ENCODE measurements at places on chromosomes 7 and 10.

DNA sequence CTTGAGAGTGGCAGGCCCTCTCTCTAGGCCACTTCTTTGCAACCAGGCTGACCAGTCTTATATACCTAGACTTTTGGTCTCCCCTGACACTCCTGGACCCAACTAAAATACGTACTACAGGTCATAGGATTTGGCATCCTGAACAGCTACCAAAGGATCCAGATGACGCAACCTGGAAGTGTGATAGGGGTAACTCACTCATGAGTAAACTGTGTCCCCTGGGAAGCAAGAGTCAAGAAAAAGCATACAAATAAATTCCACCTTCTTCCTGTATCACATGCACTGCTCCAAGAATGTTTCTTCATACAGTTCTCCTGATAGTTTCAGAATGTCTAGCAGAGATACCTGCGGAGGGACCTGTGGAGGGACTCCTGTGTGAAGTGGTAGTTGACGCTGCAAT is 172.3 kb downstream of the MDFIC start:
- no peak for DNase-seq

DNA sequence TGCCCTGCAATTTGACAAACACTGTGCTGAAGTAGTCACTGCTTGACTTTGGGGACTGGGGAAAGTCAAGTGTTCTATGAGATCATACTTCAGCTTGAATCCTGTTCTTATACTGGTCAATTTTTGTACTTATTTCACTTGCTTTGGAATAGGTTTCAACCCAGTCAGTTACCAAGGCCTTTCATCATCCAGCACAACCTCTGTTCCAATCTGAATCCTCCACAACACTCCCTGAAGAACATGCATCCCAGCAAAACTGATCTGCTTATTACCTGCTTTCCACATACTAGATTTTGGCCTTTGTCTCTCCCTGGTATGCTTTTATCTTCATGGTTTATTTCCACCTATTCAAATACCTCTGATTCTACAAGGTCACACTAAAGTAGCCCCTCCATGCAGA is 29.5 kb downstream of the DPY19L1 start:
- no peak for DNase-seq

GRCh38 chr7:89549768-89550167 is 604.5 kb upstream of the STEAP1 start:
- no peak for DNase-seq

DNA sequence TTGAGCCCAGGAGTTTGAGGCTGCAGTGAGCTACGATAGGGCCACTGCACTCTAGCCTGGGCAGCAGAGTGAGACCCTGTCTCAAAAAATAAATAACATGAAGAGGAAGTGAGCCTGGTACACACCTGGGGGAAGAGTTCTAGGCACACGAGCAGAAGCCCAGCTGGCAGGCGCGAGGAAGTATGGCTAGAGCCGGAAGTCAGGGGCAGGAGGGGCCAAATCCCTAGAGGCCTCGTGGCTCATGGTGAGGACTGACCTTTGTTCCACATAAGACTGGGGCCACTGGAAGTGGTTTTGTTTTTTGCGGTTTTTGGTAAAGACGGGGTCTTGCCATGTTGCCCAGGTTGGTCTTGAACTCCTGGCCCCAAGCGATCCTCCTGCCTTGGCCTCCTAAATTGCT is 117.6 kb downstream of the HIP1 start:
- DNase-seq, result no peak

DNA sequence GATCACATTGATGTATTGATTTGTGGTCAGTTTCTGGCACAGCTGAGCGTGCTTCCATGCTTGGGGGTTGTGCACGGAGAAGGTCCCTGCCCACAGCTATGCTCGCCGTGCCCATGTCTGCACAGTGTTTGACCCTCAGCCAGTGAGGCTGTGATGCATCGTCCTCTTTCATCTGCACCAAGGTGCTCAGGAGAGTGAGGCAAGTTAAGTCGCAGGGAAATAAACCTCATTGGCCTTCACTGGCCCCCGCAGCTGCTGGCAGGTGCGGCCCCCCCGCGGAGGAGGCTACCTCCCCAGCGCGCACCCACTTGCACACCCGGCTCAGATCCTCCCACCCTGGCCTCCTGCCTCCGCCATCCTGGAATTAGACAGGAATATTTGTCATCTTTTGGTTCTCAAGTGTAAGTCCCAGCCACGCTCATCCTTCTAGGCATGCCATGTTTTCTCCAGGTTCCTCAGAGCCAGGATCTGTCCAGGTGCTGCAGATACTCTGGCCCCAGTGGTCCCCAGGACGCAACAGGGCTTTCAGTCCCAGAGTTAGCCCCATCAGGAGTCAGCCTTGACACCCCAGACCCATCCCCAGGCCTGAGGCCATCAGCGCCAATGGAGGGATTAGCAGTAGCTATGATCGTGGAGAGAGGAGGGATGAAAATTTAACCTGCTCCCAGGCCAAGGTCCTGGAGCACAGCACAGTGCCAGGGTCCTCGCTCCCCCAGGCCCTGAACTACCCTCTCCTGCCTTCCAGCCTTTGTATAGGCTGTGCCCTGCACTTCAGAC is 93.7 kb downstream of the OAT start:
- DNase-seq, result no peak

GRCh38 chr7:99551334-99551733 is 580 bp downstream of the FAM200A start:
- DNase-seq, result no peak

- DNase-seq, result no peak
Observed at GRCh38 chr7:95963446-95963990, 191.2 kb downstream of the DYNC1I1 start.

DNA sequence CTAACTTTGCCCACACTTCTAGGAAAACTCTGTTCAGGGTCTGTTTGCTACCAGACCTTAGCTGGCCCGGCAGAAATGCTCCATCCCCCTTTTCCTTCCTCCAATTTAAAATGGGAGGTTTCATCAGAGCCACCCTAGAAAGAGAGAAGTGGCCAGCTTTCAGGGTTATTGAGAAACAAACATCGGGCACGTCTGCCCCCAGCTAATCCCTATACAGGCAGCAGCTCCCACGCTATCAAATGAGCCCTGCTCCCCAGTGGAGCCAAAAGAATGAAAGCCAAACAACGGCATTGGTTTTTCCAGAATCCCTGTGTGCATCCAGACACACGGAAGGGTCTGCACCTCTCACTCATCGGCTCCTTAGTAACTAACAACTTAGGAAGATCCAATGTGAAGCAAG is 132.5 kb downstream of the GRID1 start:
- no peak for DNase-seq

- DNase-seq, result no peak
Observed at GRCh38 chr10:100654782-100655325, 90.5 kb upstream of the PAX2 start.

DNA sequence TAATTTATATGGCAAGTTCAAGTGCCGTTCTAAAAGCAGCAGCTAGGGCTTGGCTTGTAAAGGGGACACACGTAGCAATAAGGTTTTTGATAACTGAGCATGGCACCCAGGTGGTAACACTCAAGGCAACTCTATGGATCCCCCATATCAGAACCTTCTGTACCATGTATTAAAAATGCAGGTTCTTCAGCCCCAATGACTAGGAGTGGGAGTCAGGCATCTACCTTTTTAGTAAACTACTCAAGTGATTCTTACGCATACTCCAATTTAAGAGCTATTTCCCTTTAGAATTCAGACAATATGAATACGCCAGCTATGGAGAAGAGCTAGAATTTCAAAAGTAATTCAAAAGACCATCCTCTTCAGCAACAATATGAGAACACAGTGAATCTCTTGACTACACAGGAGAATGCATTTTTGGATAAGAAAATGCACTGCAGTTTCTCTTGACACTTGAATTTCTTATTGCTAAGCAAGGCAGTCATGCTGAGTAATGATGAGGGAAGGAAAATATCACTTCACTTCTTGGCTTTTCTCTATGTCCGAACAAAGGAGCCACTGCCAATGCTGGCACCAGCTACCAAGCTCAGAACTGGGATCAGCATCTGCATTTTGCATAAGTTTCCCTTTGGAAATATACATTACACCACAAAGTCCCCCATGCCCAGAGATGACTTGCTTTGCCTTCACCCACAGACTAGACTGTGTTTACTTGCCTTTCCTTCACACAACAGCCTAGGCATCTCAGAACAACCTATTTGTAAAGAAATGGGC is 53.5 kb downstream of the ABLIM1 start:
- DNase-seq, result no peak

DNA sequence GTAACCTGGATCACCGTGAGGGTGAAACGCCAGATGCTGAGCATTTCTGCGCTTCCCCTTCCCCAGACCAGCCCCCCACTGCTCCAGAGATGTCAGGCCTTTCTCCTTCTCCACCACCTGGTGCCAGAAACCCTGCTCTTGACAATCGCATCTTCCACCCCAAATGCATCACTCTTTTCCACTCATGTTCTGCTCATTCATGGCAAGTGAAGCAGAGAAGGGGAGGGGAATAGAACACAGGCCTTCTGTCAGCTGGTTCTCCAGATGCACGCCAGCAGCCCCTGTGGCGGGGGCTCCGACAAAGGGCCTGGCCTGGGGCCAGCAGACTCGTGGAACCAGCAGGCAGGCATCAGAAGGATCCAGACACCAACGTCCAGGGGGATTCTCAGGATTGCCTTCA is 68.5 kb upstream of the SVIL start:
- DNase-seq, result no peak

DNA sequence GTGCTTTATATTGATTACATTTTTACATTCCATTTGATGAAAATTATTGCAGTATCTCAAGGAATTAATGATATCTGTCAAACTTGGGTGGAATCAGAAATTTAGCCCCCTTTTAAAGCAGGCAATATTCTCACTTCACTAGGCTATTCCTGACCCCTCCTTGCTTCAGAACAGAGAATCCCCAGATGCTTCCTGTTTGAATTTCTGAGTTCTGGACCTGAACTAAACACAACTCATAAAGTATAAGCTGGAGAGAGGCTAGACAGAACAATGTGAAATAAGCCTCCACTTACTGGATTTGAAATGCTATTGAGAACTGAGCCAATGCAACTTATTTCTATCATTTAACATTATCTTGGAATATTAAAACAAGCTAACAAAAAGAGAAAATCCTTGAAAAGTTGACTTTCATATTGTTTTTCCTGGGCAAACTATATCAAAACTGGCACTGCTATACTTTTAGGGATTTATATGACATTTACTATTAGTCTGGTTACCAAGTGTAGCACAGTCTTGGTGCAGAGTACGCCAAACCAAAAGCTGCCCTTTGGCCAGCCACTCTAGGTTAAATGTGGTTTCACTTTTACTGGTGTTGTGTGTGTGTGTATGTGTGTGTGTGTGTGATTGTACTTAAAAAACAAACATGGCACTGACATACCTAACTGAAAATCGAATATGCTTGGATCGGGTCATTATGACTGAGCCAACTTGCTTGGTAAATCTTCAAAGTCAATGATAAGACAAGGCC is 19.0 kb upstream of the AGMO start:
- DNase-seq, result no peak

GRCh38 chr7:53466371-53466770 is 430.9 kb downstream of the POM121L12 start:
- DNase-seq, result no peak

- no peak for DNase-seq
Observed at GRCh38 chr10:111836064-111836463, 347.5 kb downstream of the GPAM start.

- DNase-seq, result no peak
Observed at GRCh38 chr7:138505361-138505873, 45.4 kb downstream of the TRIM24 start.

GRCh38 chr10:107687701-107688100 is 523.2 kb upstream of the SORCS1 start:
- no peak for DNase-seq

DNA sequence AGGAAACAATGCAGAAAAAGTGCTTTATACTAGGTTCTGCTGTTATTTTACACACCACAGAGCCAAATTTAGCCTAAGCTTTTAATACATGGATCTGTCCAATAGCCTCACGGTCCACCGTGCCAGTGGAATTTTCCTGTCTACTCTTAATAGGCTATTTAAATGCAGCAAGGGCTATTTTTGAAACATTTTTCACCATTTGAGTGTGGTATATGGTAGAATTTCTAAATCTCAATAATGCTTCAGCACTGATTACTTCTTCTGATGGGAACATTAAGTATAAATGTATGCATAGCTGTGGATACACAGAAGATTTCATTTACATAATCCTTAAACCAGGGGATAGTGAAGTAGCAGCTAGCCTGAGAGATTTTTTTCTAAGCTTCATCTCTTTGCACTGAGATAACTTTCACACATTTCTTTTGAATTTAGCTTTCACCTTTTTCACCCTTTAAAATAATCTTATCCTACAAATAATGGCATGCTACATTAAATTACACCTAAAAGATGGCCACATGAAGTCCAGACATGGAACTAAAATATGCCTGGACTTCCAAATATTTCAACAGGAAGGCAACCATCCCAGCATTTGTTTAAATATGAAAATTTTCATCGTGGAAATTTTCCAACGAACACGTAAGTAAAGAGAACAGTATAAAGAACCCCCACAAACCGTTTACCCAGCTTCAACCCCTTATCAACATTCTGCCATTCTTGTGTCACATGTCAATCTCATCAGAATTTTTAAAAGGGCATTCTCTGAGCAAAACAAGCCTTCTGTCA is 45.4 kb downstream of the AMPH start:
- DNase-seq, result no peak

DNA sequence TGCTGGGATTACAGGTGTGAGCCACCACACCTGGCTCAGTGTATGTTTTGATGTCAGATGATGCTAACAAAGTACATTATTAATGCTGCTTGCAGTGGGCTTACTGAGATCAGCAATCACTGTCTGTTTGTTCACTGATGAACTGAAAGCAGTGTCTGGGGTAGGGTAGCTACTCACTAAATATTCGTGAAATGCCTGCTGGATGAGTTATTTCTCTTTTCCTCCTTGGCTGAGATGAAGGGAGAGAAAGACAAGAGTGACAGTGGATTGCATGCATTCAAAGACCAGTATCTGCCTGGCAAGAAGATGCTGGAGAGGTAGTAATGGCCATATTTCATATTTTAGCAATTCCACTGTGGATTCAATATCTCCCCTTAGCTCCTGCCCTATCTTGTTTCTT is 32.3 kb downstream of the FAM107B start:
- no peak for DNase-seq

DNA sequence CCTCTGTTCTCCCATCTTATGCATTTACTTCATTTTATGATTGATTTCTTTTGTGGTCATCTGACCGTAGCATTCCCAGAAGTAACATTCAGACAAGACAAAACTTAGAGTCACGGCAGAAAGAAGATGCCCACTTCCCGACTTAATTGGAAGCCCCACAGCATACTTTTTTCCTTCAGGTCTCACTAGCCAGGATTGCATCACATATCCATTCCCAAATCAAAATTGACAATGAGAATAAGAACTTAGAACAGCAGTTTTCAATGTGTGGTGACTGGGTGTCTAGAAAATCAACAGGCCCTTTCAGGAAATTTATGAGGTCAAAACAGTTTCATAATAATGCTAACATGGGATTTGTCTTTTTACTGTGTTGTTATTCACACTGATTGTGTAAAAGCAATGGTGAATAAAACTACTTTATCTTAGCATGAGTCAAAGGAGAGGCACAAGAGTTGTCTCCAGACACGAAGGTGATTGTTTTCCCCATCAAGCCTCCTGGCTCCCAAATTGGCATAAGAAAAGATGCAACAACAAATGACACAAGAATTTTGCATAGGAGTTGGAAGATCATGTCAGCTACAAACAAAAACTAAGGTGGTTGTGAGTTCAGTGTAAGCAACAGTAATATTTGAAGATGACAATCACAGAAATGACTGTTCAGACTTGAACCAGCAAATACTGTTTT is 493.9 kb downstream of the HTR7 start:
- DNase-seq, result no peak

All from caudate nucleus (tissue), 63 donors.